ENCODE measurements at places on chromosomes 1 and 21.

- no peak for DNase-seq
These were observed 97.0 kb downstream of the CHRM3 start for GRCh38 chr1:239483391-239483790.

DNA sequence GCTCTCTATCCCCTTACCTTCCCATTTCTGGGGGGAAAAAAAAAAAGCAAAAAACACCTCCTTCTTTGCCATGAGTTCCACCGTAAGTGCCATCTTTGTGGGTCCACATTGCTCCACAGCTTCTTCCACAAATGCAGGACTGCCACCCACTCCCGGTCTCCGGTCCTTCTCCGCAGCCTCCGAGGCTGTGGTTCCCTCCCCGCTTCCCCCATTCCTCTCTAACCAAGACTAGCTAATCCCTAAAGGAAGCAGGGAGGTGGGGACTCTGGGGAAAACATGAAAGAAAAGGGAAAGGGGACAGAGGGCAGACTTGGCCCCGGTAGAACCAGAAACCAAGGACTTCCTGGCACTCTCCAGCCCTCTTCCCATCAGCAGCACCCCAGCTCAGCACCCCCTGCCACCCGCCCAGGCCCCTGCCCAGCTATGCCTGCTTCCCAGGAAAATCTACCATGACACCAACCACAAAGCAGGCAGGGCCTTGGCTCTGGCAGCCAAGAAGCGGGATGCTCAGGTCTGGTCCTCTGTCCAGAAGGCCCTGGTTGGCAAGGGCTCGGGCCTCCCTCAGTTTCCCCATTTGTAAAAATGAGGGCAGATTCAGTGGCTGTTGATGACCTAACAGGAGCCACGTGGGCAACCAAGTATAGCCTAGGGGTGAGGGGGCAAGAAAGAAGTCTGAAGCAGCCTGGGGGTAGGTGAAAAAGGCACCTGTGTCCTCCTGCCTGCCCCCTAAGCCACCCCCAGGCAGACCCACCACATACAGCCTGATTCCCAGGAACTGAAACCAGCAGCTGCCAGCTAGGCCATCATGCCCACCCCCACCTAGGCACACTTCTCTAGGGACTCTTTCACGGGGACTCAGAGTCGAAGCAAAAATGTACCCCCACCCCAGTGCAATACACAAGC is 2.5 kb downstream of the EPHA2 start:
- DNase-seq: no peak

GRCh38 chr1:227924168-227924832 is 23.4 kb downstream of the WNT9A start:
- no peak for DNase-seq

GRCh38 chr1:187203257-187203656 is 374.5 kb downstream of the PLA2G4A start:
- no peak for DNase-seq

GRCh38 chr1:197776351-197777105 is 1.2 kb upstream of the DENND1B start:
- peak; percentile 54 for DNase-seq

GRCh38 chr1:21491488-21492355 is 17.5 kb upstream of the ALPL start:
- DNase-seq: no peak

DNA sequence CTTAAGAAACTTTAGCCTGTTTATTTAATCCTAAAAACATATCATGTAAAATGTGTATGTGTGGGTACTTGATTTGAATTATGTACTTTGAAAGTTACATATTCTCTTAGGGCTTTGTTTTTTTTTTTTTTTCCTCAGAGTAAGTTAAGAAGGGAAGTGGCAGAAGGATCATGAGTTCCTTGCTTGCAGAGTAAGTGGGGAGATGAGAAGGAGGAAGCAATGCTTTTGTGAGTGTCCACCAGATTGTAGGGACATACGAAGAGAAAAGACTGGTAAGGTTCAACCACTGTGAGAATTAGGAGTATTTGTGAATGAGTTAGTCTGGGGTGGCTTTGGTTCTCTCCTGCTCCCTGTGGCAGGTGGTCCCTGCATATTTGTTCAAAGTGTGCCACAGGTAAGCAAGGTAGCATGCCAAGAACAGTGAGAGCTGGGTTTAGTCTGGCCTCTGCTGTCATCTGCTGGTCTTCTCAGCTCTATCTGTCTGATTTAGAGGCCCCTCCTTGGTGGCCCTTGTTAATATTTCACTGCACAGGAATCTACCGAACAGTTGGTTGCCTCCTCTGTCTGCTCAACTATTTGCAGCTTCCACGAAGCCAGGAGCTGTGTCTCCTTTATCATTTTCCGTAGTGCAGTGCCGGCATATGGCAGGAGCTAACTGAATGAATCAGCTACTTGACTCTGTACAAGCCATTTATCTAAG is 9.5 kb downstream of the DNM3 start:
- no peak for DNase-seq

GRCh38 chr1:226133504-226134123 is 52.9 kb downstream of the ACBD3 start:
- no peak for DNase-seq

DNA sequence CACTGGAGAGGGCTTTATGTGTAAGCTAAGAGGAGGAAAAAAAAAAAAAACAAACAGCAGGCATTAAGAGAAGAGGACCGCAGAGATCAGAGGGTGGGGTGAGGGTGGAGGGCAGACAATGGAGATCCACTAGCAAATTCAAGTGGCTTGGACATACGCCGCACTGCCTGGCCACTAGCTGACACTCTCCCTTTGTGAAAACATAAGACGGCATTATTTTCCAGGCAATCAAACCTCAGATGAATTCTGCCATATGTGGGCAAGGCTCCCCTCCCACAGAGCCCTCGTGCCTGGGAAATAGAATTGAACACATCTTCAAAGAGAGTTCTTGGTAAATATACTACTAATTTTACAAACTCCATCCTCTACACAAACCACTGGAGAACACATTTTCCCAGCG is 53.6 kb downstream of the ERG start:
- no peak for DNase-seq

DNA sequence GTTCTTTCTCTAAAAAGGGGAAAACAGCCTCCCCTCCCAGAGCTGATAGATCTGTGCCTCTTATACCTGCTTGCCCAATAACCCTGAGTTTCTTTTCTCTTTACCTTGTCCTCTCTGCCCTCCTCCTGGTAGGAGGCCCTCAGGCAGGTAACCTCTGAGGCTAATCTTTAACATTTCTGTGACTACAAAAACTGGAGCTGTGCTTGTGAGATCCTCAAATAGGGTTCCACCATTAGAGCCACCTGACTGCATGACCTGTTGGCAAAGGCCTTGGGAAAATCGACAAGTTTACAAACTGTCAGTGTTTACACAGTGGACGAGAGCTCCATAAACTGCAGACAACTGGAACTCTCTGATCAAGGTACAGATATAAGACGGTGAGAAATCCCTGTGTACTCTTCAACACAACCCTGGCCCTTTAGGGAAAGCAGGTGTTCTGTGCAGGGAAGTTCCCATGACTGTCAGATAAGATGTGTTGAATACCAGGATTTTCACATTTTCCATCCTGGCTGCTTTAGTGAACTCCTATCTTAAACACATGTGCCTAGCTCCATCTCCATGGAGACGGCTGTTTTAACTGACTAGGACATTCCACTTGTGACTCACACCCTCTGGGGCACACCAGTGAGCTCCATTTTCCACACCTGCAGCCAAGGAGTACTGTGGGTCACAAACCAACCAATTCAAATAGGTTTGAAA is 38.3 kb downstream of the ECE1 start:
- peak; percentile 52 for DNase-seq

- no peak for DNase-seq
These were observed 92.3 kb downstream of the DMRTB1 start for GRCh38 chr1:53551428-53551995.

DNA sequence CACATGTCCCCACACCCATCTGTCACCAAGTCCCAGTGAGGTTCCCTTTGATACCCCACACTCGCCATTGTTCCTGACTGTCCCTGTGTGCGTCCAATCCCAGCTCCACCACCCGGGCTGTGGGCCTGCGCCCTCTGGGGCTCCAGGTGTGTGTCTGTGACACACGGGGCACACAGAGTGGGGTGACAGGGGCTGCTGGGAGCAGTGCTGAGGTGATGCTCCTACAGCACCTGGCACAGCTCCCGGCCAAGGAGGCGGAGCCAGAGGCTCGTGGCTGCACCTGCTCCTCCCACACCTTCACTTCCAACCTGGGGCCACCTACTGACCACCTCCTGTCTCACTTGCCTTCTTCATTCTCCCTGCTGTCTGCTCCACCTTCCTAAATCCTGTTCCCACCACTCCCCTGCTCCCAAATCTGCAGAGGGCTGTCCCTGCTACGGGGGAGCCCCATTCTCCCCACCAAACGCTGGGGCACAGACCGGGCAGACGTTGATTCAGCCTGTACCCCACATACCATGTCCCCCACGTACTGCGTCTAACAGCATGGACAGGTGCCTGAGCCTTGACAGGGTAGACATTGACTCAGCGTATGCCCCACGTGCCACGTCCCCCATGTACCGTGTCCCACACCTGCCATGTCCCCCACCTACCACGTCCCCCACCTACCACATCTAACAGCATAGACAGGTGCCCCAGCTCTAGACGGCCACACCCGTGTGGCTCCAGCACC is 16.4 kb downstream of the WDR4 start:
- no peak for DNase-seq

DNA sequence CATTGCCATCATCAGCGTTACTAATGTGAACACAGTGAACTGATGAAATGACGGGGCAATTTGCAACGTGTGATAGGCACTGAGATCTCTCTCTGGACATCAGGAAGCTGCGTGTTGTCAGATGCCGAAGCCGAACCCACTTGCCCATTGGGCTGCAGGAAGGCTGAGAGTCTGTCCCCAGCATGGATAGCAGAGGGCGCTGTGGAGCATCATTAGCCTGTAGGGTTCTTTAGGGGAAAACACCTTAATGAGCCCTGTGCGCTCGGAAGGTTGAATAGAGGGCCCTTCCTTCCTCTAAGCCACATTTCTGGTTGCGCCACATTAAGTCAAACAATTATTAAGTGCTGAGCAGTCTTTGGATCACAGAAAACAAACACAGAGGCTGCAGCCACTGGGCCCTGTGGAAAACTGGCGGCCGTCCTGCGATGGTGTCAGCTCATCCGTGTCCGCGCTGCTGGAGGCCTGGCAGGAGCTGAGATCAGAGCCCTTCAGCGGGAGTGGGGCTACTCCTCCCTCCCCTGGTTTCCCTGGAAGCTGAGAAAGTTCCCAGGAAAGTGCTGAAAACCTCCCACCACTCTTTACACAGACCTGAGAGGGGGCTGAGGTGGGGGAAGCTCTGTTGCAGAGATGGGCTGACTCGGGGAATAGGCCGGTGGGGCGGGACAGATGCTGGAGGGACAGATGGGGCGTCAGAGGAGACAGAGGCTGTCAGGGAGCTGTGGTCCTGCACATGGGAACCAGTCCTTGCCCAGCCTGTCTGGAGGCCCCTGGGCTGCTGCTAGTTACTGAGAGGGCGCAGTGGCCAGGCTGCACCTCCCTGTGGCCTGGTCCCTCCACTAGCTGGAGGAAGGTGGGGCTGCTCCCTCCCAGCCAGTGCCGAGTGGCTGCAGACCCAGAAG is 12.7 kb downstream of the TFF2 start:
- peak; percentile 88 for DNase-seq

GRCh38 chr1:18536915-18537314 is 56.2 kb downstream of the KLHDC7A start:
- DNase-seq: no peak

DNA sequence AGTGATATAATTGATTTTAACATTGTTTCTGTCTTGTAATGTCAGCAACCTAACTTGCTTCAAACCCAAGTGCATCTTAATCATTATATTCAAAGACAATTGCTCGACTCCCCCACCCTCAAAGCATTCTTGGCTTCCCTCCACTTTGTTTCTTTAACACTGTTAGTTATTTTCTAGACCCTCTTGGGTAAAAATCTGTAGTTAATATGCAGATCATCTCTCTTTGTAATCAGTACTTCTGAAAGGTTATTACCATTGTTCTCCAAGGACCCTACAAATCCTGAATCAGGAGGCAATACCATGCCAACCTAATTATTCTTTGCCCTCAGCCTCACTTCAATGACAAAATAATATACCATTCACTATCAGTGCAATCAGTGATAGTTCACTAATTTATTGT is 1075.7 kb downstream of the AMY1C start:
- no peak for DNase-seq

- DNase-seq: no peak
These were observed 181.2 kb upstream of the SNX7 start for GRCh38 chr1:98480271-98480670.

GRCh38 chr1:27135541-27136235 is 19.2 kb downstream of the SLC9A1 start:
- DNase-seq: no peak

- DNase-seq: no peak
These were observed 142.2 kb downstream of the SLC45A1 start for GRCh38 chr1:8460132-8460544.

DNA sequence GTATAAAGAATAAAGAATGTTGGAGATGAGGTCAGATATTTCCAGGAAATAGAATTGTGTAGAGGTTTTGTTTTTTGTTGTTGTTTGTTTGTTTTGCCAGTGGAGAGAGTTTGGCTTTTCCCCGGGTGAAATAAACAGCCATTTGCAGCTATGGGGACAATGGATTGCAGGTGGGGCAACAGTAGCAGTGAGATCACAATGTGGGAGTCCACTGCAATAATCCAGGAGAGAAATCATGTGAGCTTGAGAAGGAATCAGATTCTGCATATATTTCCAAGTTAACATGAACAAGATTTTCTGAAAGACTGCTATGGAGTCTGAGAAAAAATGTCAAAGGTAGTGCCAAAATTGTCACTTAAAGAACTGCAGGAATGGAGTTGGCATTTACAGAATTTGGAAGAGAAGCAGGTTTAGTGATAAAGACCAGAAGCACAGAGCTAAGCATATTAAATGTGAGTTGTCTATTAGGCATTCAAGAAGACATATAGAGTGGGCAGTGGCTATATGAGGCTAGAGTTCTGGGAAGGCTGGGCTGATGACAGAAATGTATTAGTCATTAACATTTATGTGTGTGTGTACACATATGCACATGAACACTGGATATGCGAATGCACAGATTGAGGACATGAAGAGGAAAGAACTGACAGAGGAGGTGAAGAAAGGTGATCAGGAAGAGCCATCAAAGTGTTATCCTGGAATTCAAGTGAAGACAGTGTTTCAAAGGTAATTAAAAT is 729.6 kb upstream of the PTBP2 start:
- DNase-seq: no peak

- DNase-seq: no peak
These were observed 197.6 kb downstream of the CAMTA1 start for GRCh38 chr1:6982860-6983259.

DNA sequence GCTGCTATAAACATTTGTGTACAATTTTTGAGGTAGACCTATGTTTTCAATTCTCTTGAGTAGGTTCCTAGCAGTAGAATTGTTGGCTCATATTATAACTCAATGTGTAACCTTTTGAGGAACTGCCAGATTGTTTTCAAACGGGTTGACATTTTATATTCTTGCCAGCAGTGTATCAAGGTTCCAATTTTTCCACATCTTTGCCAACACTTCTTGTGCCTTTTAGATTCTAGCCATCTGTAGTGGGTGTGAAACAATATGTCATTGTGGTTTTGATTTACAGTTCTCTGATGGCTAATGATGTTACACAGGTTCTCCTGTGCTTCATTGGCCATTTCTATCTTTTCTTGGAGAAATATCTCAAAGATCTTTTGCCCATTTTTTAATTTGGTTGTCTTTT is 36.4 kb downstream of the MAP3K7CL start:
- no peak for DNase-seq

GRCh38 chr1:115088115-115088778 is 1.1 kb downstream of the TSPAN2 start:
- no peak for DNase-seq
